ENCODE measurements at places on chromosomes 4 and X.

- no peak for DNase-seq
Measured at GRCh38 chr4:130468340-130468739, 1372.4 kb downstream of the C4orf33 start.

DNA sequence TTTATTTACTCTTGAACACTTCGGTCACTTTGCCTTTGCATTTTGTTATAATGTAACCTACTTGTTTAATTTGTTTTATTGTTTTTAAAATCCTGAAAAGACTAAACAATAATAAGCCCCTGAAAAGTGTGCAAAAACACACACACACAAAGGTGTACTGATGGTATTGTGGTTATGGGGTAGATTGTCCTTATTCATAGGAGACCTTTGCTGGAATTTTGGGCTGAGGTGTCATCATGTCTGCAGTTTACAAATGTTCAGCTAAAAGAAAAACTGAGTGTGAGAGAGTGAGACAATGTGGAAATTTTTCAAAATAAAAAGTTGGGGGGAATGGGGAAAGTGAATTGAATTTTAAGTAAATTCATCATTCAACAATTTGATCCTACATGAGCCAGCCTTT lies 174.9 kb downstream of the QDPR start:
- no peak for DNase-seq

GRCh38 chr4:151957153-151957552 lies 196.3 kb upstream of the GATB start:
- no peak for DNase-seq

GRCh38 chr4:25585901-25586523 lies 69.6 kb upstream of the SLC34A2 start:
- DNase-seq = no peak

DNA sequence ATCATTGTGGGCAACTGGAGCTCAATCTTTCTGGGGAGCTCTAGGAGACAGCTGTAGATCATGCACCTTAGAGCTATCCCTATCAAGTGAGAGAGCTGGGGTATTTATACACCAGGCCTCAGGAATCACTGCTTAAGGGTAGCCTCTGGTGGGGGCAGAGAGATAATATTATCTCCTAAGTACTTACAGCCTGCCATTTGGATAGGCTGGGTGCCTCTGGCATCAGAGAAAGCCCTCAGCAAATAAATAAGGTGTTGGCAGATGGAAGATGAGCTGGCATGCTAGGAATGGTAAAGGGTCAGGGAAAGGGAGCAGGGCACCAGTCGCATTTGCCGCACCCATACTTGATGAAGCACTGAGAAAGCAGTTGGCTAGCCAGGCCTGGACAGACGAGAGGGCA lies 75.9 kb downstream of the HCCS start:
- DNase-seq = no peak

- no peak for DNase-seq
Measured at GRCh38 chrX:64427787-64428186, 32.5 kb upstream of the MTMR8 start.

DNA sequence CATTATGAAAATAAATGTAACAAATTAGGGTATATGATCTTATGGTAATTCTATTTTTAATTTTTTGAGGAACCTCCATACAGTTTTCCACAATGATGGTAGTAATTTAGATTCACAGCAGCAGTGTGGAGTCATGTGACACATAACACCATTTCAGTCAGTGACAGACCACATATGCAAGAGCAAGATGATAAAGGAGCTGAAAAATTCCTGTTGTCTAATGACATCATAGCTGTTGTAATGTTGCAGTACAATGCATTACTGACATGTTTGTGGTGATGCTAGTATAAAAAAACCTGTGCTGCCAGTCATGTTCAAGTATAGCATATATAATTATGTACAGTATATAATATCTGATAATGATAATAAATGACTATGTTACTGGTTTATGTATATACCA lies 28.5 kb downstream of the EMCN start:
- DNase-seq = no peak

- no peak for DNase-seq
Measured at GRCh38 chr4:98508829-98509598, 149.4 kb downstream of the TSPAN5 start.

- no peak for DNase-seq
Measured at GRCh38 chrX:20487227-20487626, 220.5 kb upstream of the RPS6KA3 start.

GRCh38 chr4:130306566-130306965 lies 1210.6 kb downstream of the C4orf33 start:
- DNase-seq = no peak

DNA sequence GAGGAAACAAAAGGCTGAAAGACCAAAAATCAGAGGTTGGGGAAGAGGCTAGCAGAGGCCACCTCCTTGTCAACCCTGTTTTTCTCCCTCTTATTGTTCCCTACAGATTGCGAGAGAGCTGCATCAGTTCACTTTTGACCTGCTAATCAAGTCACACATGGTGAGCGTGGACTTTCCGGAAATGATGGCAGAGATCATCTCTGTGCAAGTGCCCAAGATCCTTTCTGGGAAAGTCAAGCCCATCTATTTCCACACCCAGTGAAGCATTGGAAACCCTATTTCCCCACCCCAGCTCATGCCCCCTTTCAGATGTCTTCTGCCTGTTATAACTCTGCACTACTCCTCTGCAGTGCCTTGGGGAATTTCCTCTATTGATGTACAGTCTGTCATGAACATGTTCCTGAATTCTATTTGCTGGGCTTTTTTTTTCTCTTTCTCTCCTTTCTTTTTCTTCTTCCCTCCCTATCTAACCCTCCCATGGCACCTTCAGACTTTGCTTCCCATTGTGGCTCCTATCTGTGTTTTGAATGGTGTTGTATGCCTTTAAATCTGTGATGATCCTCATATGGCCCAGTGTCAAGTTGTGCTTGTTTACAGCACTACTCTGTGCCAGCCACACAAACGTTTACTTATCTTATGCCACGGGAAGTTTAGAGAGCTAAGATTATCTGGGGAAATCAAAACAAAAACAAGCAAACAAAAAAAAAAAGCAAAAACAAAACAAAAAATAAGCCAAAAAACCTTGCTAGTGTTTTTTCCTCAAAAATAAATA lies 179.9 kb downstream of the AR start:
- DNase-seq = no peak

DNA sequence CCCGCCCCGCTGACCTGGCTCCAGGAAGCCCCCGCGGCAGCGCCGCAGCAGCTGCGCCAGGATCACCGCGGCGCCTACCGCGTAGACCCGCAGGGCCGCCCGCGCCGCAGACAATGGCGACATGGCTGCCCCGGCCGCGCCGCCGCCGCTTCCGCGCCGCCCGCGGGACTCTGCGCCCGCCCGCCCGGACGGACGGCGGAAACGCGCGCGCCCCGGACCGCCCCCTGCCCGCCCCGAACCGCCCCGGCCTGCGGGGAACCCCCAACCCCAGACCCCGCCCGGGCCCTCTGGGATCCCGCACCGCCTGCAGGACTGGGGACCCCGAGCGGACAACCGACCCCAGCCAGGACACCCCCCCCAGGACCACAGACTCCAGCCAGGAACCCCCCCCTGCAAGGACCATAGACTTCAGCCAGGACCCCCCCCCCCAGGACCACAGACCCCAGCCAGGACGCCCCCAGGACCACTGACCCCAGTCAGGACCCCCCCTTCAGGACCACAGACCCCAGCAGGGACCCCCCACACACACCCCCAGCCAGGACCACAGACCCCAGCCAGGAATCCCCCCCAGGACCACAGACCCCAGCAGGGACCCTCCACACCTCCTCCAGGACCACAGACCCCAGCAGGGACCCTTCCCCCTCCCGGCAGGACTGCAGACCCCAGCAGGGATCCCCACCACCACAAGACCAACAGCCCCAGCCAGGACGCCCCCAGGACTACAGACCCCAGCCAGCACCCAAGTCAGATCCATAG lies at the start of the genes DHRSX and ZBED1:
Gene DHRSX (minus strand): TSS at position 174 of the 756 bp plus-strand sequence. CDS start 51 bp downstream, at position 123.
Gene ZBED1 (minus strand): TSS at position 174 of the 756 bp plus-strand sequence. CDS start 10,257 bp downstream, outside the sequence.
- no peak for DNase-seq

- no peak for DNase-seq
Measured at GRCh38 chr4:108730579-108730978, 32.3 kb downstream of the ETNPPL start.

- peak; percentile 32 for DNase-seq
Measured at GRCh38 chr4:52864793-52865192, 2.7 kb downstream of the RASL11B start.

DNA sequence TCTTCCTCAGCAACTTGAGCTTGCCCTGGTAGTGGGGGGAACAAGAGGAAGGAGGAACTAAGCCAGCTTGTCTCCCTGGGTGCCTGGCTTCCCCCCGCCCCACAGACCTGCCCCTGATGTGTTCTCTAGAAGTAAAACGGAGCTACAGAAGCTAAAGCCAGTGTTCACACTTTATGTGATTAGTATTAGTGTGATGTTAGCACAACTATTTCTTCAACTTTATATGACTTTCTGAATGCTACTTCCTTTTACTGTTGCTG lies 10.7 kb downstream of the RGS12 start:
- no peak for DNase-seq

- DNase-seq = no peak
Measured at GRCh38 chrX:69216911-69217310, 51.7 kb upstream of the PJA1 start.

DNA sequence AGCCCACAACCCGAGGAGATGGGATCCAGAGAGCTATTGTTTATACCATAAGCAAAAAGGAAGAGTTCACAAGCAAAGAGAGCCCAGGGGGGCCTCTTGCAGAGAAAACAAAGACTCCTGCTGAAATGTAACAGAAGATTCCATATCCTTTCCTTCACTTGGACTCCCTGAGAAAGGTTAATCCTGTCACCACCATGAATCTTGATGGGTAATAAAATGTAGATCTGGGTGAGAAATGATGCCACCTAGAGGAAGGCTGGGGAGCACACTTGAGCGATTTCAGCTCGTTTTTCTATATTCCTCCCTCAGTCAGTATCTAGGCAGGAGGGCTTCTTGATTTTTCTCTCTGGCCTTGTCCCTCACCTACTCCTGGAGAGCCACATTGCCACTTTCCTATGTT lies 10.2 kb upstream of the KCNE5 start:
- no peak for DNase-seq

Measured in fibroblast of skin of left quadriceps (primary cell).